Activated naive CD8-positive, alpha-beta T cell treated with anti-CD3 and anti-CD28 coated beads, Interleukin-2, amount 50 U/mL, for 16 hours (primary cell): ENCODE measurements at places on chromosomes 12 and 14.

GRCh38 chr14:25222256-25222655 is 172.3 kb upstream of the STXBP6 start:
- no peak for DNase-seq

DNA sequence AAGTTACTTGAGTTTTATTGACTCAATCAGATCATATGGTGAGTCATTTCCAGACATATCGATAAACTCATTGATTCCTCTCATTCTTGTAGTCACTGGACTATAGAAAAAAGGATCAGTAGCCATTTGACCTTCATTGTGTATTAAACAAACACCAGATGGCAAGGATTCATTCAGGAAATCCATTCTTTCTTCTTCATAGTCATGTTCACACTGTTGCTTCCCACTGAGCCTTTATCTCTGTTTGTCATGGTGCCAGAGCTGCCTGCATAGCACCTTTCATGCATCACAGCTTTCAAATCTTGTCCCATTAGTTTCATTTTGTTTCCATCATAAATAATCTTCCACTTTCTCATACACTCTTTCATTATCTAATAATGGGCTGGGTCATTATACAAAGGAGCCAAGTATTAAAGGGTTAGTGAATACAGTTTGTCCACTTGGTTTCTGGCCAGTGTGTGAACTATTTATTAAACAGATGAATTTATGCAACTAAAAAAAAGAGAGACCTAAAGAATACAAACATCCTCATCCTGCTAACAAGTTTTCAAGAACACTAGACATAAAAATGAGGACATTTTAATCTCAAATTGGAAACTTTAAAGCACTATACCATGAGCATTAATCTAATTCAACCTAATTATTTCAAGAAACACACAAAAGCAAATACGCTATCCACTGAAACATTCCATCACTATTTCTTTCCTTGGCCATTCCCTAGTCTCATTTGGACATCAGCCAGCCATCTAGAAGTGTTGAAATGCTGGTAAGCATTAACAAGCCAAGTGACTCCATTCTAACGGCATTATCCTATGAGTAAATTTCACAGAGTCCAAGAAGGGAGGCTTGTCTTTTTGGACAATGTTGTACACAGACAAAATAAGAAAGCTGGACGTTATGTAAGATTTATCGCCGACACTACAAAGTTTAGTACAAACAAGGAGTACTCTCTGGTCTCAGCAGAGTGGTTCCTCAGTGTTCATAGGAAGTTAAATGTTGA is 476.5 kb downstream of the FOXG1 start:
- no peak for DNase-seq

GRCh38 chr12:5523396-5524115 is 91.6 kb downstream of the NTF3 start:
- DNase-seq = no peak

GRCh38 chr12:122399592-122400373 is 22.7 kb downstream of the CLIP1 start:
- DNase-seq = no peak

DNA sequence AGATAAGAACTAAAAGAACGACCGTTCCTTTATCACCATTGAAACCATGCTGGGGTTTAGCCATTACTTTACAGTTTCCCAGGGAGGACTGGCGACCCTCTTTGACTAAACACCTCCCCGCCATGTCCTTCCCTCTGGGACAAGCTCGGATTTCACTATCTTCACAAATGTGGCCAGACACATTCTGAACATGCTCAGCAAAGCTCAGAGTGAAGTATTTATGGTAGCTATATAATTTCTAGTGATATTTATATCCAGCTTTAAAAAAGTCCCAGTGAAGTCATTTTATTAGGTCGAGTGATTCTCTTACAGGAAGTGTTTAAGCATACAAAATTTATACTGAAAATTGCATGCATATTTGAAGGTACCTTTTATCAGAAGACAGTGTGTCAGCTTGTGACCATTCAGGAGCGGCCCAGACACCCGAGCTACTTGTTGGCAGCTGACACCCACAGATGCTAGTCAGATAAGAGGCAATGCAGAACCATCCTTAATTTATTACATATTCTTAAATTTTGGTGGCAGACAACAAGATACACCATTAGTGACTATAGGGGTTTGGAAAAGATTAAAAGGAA is 36.8 kb downstream of the NIN start:
- DNase-seq = no peak

DNA sequence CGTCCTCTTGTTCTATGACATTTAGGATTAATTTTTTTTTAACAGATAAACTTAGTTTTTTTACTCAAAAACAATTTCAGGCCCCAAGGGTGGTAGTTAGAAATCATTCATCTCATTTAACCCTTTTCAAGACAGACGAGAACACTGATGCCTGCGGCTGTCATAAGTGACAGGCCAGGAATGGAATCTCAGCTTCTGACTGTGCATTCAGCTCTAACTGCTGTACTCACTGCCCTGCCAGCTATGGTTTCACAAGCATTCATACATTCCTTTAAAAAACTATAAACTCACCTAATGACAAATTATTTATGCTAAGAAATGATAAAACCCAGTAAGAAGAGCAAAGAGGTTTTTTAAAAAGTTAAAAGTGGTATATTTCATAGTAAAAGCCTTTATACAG is 8.8 kb downstream of the DENND5B start:
- DNase-seq = no peak

GRCh38 chr12:107515446-107515958 is 170.1 kb upstream of the PWP1 start:
- no peak for DNase-seq

GRCh38 chr14:80356413-80356812 is 145.1 kb upstream of the DIO2 start:
- DNase-seq = no peak

DNA sequence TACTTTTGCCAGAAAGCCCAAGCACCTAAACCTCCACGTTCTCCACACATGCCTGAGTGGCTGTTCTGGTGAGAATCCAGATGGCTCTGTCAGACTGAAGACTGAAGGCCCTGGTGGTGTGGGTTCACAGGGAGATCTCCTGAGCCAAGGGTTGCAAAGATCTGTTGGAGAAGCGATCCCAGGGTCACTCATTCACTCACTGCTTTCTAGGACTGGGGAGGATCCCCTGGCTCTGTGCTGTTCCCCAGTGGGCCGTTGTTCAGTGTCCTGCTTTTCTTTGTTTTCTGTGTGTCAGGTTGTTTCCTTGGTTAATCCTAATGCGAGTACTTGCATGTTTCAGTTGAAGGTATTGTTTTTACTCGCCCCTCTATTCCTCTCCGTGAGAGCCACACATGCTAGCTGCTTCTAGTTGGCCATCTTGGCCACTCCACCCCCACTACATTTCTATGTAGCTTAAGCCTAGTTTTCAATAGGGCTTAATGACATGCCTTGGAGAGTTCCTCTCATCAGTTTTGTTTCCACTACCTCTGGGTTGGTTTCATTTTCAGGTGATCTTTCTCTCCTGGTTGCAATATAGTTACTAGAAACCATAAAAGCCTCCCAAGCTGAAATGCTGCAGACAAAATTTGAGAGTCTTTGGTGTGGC is 144.5 kb upstream of the SLC38A2 start:
- DNase-seq = no peak

DNA sequence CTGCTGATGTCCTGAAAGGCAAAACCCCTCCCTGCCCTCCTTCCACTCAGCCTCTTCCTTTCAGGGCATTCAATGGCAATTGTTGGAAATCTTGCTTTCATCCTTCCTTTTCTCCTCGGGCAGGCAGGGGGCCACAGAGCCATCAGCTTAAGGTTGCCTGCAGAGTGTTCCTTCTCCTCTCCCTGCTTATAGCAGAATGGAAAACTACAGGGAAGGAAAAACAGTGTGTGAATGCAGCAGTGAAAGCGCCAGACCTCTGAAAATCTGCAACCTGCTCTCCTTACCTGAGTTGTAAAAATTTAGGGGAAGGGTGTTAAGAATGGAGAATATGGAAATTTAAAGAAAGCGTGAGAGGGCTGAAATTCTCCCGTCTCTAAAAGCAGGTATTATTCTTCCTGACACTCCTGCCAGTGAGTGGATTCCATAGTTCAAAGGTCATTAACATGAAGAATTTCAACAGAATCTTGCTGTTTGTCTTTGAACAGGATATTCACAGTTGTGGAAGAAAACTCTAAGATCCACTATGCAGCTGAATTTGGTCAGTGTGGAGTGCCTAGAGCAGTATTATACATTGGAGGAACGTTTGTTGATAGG is 348.8 kb downstream of the KCNH5 start:
- no peak for DNase-seq

DNA sequence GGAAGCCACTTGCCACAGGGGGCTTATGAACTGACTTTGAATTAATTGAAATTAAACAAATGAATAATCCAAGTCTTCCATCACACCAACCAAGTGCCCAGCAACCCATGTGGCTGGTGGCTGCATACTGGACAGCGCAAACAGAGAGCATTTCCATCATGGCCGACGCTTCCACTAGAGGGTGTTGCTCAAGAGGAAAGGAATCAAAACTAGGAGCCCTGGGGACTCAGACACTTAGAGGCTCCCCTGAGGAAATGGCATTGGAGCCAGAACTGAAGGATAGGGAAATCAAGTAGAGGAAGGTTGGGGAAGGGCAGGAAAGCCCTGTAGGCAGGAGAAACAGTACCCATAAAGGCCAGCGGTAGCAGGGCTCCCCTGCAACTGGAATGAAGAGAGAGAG is 50.6 kb upstream of the NUAK1 start:
- DNase-seq = no peak

GRCh38 chr14:96231526-96232130 is 24.4 kb upstream of the BDKRB1 start:
- no peak for DNase-seq

GRCh38 chr14:64369201-64369600 is 19.0 kb upstream of the MTHFD1 start:
- no peak for DNase-seq

DNA sequence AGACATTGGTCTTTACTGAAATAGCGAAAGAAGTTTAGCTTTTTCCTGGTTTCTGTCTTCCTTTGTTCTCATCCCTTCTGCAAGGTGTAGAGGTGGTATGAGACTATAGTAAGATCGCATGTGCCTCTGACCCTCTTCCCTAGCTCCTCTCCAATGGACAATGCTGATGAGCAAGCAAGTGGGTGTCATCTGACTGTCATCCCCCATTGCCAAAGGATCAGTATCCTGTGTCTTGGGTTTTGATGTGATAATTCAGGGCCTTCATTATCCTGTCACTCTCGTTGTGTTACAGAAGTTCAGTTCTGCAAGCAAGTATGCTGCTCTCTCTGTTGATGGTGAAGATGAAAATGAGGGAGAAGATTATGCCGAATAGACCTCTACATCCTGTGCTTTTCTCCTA is 10.0 kb upstream of the TNS2 start:
- DNase-seq = no peak

DNA sequence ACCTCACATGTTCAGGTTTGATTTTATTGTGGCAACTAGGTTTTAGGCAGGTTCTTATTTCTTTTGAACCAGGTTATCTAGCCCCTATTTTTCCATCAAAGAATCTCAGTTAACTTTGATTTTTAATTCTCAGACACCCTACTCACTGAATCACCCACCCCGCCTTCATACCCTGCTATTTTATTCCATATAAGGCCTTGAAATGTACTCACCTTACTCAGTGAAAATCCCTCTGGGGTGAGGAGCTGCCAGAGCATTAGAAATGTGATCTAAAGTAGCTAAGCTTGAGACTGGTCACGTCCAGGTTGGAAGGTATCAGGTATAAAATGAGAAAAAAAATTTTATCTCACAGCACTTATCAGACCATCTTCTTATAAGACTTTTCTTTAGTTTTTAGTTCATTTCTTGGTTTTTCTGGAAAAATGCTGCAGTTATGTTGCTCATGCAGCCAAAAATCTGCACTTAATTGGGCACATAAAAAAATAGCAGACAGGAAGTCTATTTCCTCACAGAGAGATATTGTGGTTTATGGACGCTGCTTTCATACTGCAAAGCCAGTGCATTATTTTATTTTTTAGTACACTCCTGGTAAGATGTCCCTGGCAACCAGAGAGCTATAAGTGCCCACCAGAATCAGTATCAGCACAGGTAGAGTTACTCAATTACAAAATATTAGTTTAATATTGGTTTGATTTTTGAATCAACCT is 101.5 kb upstream of the CCDC91 start:
- no peak for DNase-seq

GRCh38 chr12:17841496-17841895 is 248.5 kb downstream of the RERGL start:
- no peak for DNase-seq

DNA sequence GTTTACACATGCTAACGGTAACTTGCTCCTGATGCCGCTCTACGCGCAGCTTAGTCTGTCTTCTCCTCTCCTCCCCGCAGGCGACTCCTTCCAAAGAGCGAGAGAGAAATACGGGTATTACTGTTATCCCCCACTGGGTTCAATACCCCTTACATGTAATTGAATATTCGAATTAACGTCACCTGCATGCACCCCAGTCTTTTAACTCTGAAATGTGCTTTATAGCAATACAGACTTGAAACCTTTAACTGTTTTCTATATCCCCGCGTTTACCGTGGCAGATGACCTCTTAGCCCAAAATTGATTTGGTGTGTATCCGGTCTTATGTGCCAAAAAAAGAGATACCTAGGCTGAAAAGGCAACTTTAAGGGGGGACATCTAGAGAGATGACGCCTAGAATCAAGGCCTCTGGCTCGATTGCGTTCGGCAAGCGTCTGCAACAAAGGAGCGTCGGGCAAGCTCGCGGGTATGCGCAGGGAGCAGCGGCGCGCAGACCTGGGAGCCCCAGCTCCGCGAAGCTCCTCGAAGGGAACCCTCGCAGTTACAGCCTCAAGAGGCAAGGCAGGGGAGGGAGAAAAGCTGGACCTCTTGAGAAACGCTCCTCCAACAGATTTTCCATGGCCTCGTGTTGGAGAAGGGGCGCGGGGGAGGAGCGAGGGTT is 6.8 kb upstream of the FOXG1 start:
- no peak for DNase-seq

DNA sequence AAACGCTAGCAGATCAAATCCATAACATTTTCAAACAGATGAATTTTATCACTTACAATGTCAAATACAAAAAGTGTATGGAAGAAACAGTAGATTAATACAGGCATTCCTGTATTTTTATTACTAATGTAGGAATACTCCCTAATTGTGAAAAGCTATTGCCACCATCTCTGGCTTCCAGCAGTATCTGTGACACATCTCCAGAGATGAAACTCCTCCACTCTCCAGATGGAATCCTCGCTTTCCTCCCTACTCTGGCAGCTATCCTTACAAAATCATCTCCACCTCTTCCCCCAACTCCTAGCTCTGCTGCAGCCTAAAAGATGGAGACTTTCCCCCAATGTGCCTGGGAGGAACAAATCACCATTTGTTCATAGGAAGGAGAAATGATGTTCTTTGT is 211.4 kb downstream of the SSPN start:
- DNase-seq = no peak

- DNase-seq = no peak
Observed at GRCh38 chr12:66140731-66141130, 10.2 kb upstream of the LLPH start.

DNA sequence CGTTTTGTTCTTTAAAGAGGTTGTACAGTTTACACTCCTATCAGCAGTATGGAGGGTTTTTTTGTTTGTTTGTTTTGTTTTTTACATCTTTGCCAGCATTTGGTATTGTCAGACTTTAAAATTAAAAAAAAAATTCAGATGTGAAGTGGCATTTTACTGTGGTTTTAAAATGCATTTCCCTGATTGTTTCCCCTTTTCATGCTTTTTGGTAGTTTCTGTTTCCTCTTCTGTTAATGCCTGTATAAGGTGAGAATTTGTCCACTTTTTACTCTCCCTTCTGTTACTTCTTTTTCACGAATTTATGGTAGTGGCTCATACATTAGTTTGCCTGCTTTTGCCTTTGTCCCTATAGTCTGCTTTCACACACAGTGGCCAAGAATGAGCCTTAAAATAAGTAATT is 36.6 kb downstream of the MNAT1 start:
- no peak for DNase-seq
